NCI-H187 (cell line): ENCODE measurements at places on chromosomes 1 and 21.

- DNase-seq = no peak
Observed at GRCh38 chr1:195886000-195886399, 722.2 kb downstream of the KCNT2 start.

DNA sequence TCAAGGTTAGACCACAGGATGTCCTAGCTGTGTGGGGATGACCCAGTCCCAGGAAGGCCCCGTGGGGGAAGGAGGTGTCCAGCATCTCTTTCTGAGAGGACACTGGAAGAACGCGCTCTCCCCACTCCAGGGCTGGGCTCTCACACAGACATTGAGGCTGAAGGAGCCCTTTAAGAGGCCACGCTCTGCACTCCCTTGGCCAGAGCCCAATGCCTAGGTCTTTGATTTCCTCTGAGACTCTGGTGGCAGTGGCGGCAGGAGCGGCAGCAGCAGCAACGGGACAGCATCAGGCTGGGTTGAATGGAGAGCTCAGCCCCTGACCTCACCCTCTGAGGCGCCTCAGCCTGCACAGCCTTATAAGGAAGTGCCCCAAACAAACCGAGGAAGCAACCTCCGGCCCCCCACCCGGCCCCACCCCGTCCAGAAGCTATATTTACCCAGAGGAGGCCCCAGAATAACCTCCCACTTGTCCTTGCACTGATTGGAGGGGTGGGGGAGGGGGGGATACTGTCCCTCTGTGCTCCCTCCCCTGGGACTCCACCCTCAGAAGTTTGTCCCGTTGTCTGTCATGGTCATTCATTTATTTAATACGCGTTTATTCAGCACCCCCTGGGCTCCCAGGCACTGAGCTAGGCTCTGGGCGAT is 12.3 kb downstream of the NES start:
- peak; percentile 60 for DNase-seq

DNA sequence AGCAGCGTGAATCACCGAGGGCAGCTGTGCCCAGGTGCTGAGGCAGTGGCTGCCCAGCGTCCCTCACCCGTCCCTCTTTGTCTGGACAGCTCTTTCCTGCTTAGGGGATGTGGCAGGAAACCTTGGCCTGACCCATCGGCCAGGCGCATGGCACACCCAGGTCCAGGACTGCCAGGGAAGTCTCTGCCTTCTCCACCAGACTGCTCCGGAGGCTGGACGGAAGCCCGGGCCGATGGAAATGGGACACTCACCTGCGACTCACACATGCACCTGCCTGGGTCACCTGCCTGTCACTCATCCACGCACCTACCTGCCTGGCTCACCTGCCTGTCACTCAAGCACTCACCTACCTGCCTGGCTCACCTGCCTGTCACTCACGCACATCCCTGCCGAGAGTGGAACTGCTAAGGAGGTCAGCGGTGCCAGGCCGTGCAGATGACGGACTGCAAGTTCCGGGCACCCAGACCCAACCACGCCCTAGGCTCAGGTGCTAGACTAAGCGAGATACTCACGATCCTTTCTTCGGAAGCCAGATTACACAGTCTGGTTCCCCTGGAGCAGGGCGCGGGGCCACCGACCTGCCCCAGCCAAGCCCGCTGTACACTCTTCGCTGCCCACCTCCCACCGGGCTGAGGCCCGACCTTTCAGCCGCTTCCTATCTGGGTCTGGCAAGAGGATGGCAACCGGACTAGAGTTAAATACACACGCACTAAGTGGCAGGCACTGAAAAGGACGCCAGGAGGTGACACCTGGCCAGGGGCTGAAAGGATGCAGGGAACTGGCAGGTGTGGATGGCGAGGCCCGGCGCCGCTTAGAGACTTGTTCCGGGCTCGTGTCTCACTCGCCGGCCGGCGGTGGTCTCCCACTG is 1.1 kb downstream of the UBE2J2 start:
- DNase-seq = no peak

DNA sequence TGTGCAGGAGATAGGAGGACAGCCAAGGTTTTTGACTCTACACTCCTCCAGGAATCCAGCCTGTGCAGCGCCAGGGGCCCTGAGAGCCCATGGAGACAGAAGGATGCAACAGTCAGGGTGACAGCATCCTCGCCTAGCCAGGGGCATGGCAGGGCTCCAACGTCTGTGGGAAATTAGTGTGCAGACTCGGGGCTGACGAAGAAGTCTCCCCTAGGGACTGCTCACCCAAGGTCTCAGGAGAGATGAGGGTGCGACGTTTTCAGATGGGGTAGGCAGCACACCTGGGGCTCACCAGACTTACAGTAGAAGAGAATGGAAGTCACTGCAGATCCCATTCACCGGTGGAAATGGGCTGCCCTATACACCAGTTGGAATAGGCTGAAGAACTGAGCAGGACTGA is 241.7 kb downstream of the SETD4 start:
- DNase-seq = no peak

DNA sequence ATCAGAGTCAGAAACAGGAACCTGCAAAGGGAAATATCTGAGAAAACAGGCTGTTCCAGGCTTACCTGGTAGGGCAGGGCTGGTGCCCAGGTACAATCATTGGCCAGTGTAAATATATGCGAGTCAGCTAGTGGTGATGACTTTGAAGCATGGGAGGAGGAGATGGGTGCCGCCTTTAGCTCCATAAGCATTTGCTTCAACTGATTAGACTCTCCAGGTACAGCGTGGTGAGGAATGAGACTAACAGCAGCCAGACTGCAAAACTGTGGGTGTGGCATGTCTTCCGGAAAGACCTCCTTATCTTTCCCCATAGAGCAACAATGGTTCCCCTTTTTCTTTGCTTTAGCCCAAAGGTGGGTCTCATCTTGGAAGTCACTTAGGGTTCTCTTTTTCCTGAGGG is 137.2 kb downstream of the LRIG2 start:
- no peak for DNase-seq

- no peak for DNase-seq
Observed at GRCh38 chr1:224894915-224895314, 34.6 kb upstream of the DNAH14 start.

DNA sequence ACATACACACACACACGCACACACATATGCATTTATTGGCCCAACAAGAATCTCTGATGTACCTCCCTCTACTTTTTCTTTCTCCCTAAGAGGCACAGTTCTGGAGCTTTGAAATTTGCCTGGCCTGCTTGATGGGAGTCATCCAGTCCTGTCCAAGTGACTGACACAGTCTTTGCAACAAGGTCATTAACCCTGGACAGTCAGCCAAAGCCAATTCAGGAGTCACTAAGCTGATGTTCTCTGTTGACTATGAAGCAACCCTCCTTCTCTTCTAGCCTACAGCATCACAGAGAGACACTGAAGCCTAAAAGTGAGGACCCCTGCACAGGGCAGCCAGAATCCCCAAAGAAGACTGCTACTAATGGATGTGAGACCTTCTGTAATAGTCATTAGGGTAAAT is 123.1 kb downstream of the HHIPL2 start:
- DNase-seq = no peak

DNA sequence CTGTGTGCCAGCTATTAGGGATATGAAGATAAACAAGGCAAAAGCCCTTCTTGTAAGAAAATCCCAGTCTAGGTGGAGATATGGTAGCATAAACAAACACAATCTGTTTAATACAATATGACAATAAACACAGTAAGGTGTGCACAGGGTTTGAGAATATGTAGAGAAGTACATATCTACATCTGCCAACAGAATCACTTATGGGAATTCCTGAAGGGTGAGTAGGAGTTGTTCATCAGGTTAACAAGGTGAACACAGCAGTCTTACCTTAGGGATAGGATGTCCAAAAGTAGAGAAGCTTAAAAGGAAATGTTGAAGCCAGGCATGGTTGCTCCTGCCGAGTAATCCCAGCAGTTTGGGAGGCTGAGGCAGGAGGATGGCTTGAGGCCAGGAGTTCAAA is 57.7 kb upstream of the LRRC7 start:
- DNase-seq = no peak

- DNase-seq = peak; percentile 61
Observed at GRCh38 chr21:34582506-34583150, 32.3 kb downstream of the RCAN1 start.

- DNase-seq = no peak
Observed at GRCh38 chr1:183783342-183783741, 21.6 kb upstream of the RGL1 start.

DNA sequence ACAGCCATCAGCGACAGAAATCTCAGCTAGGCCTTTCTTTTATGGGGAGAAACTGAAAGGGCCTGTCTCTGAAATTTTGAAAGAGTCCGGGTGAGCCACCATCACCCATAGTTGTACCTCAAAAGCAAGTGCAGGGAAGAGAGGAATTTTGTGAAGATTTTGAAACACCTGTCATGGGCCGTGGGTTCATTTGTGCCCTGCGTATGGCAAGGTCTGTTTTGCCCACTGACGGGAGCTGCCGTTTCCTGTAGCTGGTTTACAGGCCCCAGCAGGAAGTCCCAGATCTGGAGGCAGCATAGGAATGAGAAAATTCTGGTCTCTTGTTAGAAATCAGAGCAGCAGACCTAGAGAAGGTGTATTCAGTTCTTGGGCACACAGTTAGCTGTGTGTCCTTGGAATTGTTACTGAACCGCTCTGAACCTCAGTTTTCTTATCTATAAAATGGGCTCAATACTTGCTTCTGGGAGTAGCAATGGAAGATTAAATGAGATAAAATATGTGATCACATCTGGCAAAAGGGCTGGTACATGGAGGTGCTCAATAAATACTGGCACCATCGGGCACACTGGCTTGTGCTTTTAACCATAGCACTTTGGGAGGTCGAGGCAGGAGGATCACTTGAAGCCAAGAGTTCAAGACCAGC is 52.5 kb downstream of the MAN1C1 start:
- no peak for DNase-seq

GRCh38 chr1:30783256-30783915 is 25.8 kb upstream of the LAPTM5 start:
- DNase-seq = no peak

DNA sequence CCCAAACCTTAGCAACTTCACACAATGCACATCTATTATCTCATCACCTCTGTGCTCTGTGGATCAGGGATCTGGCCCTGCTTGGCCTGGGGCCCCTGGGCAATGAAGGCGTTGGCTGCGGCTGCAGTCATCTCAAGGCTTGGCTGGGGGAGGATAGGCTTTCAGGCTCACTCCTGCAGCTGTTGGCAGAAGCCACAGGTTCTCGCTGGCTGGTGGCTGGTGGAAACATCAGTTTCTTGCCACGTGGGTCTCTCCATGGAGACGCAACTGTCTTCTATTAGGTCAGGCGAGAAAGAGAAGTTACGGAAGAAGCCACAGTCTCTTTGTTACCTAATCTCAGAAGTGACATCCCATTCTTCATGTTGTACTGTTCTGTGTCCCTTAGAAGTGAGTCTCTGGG is 3.6 kb upstream of the NPPA start:
- DNase-seq = no peak

DNA sequence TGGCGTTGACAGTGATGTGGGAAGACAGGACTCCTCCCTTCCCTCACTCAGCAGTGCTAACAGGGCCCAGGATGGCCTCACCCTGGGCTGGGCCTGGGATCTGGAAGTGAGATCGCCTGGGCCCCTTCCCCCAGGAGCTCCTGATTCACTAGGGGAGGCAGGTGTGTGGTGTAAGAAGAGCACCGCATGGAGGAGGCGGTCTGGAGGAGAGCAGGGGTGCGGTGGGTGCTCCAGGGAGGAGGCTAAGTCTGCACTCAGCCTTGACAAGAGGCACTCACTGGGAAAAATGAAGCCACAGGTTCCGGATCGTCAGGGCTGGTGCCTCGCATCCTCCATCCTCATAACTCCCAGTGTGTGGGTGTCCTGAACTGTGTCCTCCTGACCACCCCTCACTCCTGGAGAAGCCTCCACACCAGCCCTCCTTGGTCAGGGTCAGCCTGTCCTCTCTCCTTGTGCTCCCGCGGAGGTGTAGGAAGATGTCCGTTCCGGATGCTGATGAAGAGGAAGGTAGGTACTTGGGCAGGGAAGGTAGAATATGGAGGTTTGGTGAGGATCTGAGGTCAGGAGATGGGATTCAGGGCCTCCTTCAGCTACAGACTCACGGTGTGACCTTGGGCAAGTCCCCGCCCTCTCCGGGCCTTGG is 142.1 kb upstream of the WNT4 start:
- DNase-seq = no peak

GRCh38 chr1:64960731-64961130 is 5.6 kb downstream of the JAK1 start:
- DNase-seq = no peak

- no peak for DNase-seq
Observed at GRCh38 chr1:165075725-165076370, 280.7 kb downstream of the LMX1A start.

DNA sequence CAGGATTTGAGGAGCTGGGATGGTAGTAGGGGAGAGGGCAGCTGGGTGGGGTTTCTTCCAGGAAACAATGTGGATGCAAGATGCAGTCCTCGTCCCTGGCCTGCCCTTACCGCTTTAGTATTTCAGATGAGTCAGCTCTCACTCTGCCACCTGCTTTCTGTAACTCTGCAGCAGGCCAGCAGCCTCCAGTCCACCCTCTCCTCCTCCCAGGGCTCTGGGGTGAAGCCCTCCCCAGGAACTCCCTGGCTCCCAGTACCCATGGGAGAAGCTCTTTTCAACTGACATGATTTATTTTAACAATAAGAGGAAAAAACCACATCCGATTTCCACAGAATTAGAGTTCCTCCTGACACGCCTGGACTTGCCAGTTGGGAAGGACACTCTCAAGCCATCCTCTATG is 39.0 kb upstream of the IL20 start:
- peak; percentile 72 for DNase-seq

GRCh38 chr1:209291715-209292114 is 291.8 kb upstream of the CAMK1G start:
- DNase-seq = no peak

DNA sequence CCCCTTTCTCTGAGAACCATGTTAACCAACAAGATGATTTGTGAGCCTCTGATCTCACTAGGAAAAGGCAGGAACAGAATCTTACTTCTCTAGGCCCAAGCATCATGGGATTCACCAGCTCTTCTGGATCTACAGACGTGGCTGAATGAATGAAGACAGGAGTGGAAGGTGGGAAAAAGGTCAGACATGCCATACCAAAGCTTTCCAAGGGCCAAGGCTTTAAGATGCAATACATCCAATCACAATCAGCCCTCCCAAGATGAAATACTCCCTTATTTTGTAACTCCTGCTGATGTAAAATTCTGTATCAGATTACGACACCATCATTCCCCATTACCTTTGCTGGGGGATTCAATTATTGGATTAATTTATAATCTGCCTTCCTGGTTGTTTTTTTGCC is 80.9 kb downstream of the SSBP3 start:
- DNase-seq = no peak

DNA sequence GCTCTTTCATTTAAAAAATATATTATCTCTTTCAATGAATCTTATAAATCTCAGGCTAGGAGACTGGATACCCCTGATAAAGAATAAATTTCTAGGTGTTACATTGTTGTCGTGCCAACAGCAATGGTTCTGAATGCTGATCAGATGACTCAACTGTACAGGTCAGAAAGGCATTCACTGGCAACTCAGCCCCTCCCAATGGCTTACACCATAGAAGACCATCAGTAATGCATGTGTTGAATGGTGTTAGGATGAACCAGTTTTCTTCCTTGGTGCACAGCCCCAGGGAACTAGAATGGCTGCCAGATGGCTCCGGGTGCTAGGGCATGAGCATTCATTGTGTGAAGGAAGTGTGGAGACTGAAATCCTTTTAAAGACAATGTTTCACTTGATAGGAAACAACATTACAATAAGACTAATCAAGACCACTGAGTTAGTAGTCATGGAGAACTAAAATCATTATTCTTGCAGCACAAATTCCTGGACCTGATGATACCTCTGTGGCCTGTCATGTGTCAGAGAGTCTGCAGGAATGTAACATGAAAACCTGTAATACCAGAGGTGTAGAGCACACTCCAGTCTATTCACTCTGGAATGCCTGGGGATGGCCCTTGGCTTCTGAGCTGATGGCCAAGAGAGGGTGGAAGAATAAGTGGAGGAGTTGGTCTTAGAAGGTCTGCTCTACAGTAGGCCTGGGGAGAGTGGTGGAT is 187.7 kb upstream of the LMO4 start:
- no peak for DNase-seq
